ENCODE measurements at places on chromosomes 6 and 20.

DNA sequence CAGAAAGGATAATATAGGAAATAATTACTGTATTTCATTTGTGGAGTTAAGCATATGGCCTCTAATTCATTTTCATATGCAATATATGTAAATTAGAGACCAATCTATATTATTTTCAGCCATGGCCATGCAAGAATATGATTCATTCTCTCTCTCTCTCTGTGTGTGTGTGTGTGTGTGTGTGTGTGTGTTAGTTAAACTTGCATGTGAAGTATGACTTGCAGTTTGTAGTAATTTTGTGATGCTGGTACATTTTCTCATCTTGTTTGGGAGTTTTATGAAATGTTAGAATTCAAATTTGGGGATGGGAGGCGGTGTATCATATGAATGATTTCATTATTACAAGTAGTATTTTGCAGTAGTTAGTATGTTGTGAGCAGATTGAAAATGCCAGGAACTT, 74.8 kb downstream of the JARID2 start:
- DNase-seq = no peak

- no peak for DNase-seq
Observed at GRCh38 chr6:16849280-16849987, 88.2 kb upstream of the ATXN1 start.

- DNase-seq = no peak
Observed at GRCh38 chr20:23103284-23104018, 17.3 kb upstream of the CD93 start.

GRCh38 chr6:111973118-111973761, 80.7 kb upstream of the CCN6 start:
- peak; percentile 62 for DNase-seq

DNA sequence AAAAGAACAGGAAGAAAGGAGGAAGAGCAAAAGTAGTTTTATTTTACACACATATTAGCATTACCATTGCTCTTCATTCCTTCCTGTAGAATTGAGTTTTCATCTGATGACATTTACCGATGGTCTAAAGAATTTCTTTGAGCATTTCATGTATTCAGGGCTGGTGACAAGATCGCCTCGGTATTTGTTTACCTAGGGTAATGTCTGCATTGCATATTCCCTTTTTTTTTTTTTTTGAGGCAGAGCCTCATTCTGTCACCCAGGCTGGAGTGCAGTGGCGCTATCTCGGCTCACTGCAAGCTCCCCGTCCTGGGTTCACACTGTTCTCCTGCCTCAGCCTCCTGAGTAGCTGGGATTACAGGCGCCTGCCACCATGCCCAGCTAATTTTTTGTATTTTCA, 19.3 kb downstream of the RAB22A start:
- DNase-seq = no peak

GRCh38 chr6:152143359-152143758, 335.9 kb downstream of the ESR1 start:
- no peak for DNase-seq

DNA sequence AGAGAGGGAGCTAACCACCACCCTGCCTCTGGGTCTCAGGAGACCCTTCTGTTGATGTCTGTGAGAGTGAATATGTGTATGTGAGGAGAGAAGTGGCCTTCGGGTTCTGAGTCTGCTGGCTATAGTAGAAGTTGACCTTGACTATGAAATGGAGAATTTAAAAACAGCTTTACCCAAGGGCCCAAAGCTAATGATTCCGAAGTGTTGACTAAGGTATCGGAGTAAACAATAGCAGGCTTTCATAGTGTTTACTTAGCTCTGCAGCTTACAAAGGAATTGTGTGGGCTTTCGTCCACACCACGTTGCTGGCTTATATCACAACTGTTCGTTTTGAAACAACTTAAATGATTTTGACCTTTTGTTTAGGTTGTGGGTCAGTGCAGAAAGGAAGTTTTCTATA, 126.5 kb upstream of the JAG1 start:
- DNase-seq = no peak

DNA sequence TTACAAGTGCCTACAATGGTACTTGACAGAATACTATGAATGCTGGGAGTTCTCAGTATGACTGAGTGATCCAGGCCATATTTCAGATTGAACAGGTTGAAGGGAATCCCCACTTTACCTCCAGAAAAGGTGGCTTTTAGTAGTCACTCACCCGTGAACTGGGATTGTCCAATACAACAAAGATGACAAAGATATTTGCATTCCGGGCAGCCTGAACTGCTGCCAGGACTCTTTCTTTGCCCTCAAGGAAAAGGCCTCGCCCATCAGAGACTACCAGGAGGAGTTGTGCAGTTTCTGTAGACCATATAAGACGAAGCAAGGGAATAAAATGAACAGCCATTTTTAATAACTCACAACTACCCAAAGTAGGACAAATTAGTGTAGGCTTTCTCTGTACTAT, 6.3 kb upstream of the LYRM2 start:
- no peak for DNase-seq

DNA sequence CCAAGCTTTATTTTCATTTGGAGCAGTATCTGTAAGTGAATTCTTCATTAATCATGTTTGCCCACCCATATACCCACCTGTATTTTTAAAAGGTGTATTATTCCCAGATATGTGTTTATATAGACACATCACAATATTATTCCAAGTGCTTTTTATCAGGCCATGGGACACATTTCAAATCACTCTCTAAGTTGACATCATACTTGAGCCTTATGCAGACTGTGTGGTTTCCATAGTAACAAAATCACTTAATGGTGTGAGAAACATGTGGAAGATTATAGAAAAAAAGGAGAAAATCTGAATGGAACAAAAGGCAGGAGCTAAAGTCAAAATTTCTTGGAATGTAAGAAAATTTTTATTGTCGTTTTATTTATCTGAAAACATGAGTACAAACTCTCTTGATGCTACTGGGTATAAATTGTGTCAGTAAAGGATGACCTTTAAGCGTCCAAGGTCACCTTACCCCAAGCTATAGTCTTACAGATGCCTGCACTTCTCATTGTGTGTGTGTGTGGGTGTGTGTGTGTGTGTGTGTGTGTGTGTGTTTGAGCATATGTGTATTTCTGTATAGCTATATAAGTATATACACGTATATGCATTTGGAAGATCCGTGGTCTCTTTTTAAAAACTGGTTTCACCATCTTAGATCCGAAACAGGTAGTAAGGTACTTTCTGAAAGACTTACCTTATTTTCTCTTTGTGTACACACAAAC, 79.8 kb upstream of the CCN6 start:
- DNase-seq = no peak

DNA sequence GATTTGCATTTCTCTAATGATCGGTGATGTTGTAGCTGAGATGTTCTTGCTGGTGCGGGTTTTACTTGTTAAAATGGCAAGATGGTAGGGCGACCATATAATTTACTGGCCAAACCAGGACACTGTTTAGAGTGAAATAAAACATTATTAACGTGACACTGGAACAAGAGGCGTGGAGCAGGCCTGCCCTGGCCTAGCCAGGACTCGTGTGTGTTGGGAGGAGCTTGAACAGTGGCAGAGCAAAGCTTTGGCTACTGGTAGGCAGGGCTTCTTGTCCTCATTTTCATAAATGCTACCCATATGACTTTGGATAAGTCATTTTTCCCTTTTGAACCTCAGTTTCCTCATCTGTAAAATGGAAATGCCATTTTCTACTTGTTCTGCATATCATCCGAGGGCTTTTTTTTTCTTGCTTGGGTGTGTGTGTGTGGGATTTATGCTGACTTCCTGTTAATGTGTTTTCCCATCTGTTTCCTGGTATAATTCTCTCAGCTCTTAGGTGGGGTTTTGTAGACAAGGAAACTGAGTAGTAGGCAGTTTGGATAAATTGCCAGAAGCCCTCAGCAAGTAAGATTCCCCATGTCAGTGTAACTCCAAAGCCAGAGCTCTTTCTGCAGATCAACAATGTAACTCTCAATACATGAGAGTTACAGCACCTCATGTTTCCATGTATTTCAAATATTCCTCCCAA, 81.7 kb downstream of the TOX2 start:
- no peak for DNase-seq
